ENCODE measurements at places on chromosomes 2 and 18. TPM values are rescaled to one million over a fixed set of nuclear protein-coding genes. Genes with fewer than 3 reads are reported as not detected.

KCNE4 gene
- 1.5 TPM for total RNA-seq

DNA sequence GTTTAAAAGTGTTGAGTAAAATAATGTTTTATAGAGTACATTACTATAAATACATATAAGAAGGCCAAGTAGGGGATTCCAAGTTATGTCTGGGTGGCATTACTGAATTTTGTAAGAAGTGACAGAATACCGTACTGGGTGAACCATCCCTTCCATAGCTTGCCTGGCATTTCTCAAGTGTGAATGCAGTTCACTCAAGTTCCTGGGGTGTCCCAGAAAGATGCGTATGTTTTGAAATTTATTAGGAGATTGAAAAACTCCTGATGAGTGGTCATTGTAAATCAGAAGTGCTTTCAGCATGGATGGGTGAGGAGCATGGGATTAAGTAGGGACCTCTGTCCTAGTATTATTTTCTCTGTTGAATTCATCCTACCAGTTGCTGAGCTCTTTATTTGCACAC, 103.2 kb downstream of the VAPA start:
- no peak for DNase-seq

GRCh38 chr2:218264773-218265561, 4.2 kb downstream of the GPBAR1 start:
- no peak for DNase-seq

- peak; percentile 54 for DNase-seq
Measured at GRCh38 chr18:46411867-46412690, 244.9 kb downstream of the LOXHD1 start.

TFPI gene
- total RNA-seq, result 40.3 TPM

- DNase-seq, result no peak
Measured at GRCh38 chr2:49111456-49111855, 42.9 kb downstream of the FSHR start.

EGR4 gene
- total RNA-seq, result 0.09 TPM

TP53I3 gene
- total RNA-seq, result 10.2 TPM

DNA sequence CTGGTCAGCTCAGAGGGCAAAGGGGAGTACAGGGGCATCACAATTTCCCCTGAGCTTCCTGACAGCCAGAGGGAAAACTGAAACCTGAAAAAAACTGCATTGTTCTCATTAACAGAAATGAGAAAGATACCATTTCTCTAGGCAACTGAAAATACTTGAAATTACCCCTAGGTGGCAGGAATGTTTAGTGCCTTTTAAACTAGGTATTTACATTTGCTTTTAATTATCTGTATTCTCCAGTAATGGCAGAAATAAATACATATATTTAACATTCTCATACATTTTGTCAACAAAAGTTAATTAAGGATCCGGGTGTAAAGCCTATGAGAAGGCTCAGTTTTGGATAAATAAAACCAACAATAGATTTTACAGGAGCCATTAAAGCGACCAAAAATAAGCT, 34.5 kb downstream of the RPL31 start:
- no peak for DNase-seq

- no peak for DNase-seq
Measured at GRCh38 chr2:236769981-236770671, 200.5 kb downstream of the ACKR3 start.

DNA sequence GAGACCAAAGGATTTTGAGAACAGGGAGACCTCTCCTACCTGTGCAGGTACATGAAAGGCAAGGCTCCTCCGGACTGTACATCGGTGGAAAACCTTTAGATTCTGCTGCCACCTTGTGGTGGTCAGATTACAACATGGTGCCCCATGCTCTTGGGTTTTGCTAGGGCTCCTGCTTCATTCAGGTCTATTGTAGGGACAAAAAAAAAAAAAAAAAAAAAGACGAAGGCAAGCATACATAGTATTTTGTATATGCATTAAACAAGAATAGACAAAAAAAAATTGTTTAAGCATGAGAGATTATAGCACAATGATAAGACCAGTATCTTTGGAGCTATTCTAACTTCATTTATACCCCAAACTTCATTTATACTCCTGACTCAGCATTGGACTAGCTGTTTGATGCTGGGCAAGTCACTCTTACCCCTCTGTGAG, 27.4 kb upstream of the SPR start:
- DNase-seq, result peak; percentile 70

REG1B gene
- not detected for total RNA-seq

GRCh38 chr2:9355716-9356115, 67.6 kb downstream of the ITGB1BP1 start:
- DNase-seq, result no peak

ARMC9 gene
- 27.7 TPM for total RNA-seq

KIF1A gene
- 217 TPM for total RNA-seq

DNA sequence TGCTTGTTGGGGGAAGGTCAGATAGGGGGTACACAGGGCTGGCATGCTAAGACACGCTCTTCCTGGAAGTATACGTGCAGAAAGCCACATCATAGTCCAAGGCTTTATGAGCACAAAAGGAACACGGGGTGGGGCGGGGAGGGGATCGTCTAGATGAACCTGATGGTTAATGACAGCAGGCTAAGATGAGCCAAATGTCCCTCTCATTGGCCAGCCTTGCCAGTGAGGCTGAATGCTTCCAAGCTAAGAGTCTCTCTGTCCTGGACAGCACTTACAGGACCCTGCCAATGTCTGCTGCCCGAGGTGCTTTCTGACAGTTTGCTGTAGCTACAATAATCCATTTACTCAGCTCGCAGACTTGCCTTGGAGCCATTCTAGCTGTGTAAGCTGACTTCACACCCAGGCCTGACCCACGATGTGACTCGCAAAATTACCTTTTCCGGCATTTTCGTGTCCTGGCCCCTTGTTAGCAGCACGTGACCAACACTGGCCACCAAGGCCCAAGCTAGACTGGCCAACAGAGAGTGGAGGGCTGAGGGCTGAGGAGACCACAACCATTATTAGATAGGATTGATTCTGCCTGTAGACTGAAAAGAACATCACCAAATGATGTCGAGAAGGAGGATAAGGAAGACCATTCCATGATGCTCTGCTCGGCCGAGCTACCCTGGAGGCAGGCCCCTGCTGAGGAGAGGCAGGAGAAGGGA, 84.2 kb downstream of the MALT1 start:
- peak; percentile 27 for DNase-seq

GRCh38 chr2:129911363-129912065, 68.0 kb upstream of the RAB6C start:
- no peak for DNase-seq

- DNase-seq, result peak; percentile 69
Measured at GRCh38 chr18:49168281-49168985, 217.7 kb upstream of the SMAD7 start.

- no peak for DNase-seq
Measured at GRCh38 chr2:217724471-217724870, 278.3 kb downstream of the TNS1 start.

All from cerebellum (tissue), 4 donors.